Smooth muscle cell of the pulmonary artery (primary cell): ENCODE measurements at places on chromosomes 4 and X. TPM values are rescaled to one million over a fixed set of nuclear protein-coding genes. Genes with fewer than 3 reads are reported as not detected.

Gene SPANXA1
- not detected in 2 replicates for total RNA-seq

Gene RPL36A
- total RNA-seq = 381 and 482 TPM in 2 replicates

Gene ADH4
- total RNA-seq = 0.10 TPM in 1 of 2 replicates, not detected in the other

Gene BST1
- total RNA-seq = 21.0 and 55.3 TPM in 2 replicates

Gene MEPE
- not detected in 2 replicates for total RNA-seq

Gene TMPRSS11A
- not detected in 2 replicates for total RNA-seq

Gene MOSPD2
- 13.0 and 13.7 TPM in 2 replicates for total RNA-seq

Gene FOXP3
- total RNA-seq = 0.07 and 0.13 TPM in 2 replicates

Gene ZCCHC18
- 0.52 and 1.7 TPM in 2 replicates for total RNA-seq
